Glomerular endothelial cell (primary cell): ENCODE measurements at places on chromosomes 11 and 22.

- DNase-seq = no peak
These were observed 180.7 kb downstream of the PGR start for GRCh38 chr11:100948936-100949335.

- DNase-seq = no peak
These were observed 17.3 kb upstream of the OOSP4B start for GRCh38 chr11:59999691-60000090.

DNA sequence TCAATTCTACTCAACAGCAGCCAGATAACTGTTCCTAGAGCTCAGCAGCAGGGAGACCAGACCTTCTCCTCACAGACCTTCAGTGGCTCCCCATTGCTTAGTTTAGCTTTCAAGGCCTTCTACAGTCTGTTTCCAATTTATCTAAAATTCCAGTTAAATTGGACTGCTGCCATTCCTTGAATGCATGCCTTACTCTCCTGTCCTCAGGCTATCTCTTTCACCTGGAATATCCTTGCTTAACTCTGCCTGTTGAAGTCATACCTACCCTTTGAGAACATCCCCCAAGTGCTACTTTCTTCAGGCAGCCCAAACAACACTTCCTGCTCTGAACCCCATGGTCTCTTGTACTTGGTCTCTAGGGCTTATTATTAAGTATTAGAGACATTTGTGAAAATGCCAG is 120.7 kb upstream of the TENM4 start:
- no peak for DNase-seq

DNA sequence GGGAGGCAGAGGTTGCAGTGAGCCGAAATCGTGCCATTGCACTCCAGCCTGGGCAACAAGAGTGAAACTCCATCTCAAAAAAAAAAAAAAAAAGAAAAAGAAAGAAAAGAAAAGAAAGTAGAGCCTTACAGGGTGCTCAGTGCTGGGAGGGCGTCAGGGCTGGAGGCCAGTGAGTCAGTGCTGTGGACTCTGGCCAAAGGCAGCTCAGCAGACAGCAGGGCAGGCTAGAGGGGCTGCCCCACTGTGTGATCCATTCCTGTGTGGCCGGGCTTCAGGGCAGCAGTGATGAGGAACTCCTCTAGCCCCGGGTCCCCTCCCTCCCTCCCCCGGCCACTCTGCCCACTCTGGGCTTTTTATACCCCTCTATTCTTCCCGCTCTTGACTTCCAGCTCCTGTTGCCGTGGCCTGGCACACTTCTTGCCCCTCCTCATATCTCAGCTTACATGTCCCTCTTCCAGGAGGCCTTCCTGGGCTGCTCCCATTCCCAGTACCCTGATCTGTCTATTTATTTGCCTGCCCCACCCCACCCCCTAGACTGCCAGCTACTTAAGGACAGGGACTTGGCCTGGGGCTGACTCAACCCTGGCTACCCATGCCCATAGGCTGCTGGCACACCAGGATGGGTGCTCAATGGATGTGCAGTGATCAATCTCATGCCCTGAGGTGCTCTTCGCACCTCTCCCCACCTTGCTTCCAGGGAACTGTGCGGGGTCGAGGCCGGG is 10.1 kb downstream of the SYT12 start:
- no peak for DNase-seq

- DNase-seq = no peak
These were observed 519.6 kb downstream of the NTM start for GRCh38 chr11:131889760-131890581.

DNA sequence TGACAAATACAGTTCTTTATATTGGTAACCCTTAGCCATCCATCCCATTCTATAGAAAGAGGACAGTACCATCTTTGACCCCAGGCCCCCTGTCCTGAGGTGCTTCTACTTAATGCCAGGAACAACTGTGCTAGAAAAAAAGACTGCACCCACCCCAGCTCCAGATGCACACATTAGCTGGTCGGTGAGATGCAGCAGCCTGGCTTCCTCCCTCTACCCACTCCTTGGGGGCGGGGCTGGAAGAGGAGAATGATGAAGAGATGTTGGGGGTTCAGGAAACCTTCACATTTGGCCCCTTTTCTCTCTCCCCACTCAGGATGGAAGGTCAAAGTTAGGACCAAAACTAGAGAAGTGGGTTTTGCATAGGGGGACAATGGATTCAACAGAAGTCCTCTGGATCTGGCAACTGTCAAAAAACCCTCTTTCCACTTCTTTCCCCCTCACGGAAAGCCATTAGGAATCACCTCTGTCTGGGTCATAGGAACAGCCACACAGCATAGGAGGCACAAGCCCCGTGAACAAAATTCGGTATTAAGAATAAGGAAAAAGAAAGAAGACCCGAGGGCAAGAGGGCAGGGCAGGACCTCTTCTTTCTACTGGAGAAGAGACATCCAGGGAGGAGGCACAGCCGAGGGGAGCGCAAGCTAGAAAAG is 755 bp downstream of the NRIP3 start:
- DNase-seq = no peak

DNA sequence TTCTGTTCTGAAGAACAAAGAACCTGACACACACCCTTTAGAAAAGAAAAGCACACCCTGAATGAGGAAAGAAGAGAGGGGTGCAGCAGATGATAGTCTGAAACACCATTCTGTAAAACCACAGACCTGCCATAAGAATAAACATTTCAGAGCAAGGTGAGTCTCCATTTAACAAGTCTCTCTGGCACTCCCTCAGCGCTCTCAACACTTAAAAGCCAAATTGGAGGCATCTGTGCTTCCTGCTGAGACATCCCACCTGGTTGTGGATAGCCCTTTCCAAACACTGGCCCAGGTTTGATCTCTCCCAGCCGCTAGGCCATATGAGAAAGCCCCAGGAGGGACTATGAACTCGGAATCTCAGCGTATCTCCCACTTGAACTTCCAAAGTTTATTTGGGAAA is 36.3 kb downstream of the ETS1 start:
- DNase-seq = no peak

GRCh38 chr11:132137981-132138313 is 767.5 kb downstream of the NTM start:
- no peak for DNase-seq

- no peak for DNase-seq
These were observed 64.7 kb downstream of the FCHSD2 start for GRCh38 chr11:73077454-73077853.

DNA sequence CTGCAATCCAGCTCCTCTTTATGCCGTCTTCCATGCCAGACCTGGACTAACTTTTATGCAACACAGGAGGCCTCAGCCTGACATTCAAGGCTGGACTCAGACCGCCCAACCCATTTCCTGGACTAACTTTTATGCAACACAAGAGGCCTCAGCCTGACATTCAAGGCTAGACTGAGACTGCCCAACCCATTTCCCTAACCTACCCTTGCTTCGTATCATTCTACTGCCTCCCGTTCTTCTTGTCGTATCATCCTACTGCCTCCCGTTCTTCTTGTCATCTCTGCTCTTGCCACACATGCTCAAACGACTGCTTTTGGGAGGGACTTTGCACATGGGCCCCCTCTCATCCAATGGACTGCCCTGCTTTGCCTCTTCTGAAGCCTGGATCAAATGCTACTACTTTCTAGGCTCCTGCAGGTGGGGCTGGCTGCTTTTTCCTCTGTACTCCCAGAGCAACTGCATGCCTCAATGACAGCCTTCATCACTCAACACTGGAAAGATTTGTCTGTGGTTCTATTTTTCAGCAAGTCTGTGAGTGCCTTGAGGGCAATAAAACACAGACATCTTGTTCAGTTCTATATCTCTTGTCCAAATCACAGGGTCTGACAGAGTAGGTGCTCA is 7.8 kb downstream of the TBC1D10A start:
- DNase-seq = no peak

DNA sequence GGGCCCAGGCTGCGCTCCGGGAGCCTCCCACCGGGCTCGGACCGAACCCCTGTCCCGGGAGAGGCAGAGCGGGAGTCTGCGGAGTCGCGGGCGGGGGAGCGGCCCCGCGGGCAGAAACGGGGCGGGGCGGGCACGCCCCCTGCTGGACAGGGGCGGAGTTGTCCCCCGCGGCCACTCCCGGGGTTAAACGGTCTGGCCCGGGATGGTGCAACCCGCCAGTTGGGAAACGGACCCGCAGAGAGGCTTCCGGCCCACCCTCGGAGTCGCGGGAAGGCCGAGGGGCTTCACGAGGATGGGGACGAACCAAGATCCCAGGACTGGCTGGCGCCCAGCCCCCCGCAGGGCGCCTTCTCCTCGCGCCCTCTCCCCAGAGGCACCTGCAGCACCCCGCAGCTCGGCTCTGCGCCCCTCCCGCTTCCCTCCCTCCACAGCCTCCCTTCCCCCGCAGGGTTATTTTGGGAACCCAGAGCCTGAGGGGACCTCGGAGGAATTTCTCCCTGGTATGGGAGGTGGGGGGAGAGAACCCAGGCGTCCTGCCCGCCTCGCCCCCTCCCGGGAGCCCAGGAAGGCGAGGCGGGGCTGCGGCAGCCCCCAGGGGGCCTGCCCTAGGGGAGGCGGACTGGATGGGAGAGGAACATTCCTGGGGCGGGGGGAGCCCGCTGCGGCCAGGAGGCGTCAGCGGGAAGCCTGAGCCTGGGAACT is 902 bp downstream of the RASGRP2 start:
- DNase-seq = no peak

- DNase-seq = no peak
These were observed 40.9 kb upstream of the SCUBE2 start for GRCh38 chr11:9132203-9132878.

DNA sequence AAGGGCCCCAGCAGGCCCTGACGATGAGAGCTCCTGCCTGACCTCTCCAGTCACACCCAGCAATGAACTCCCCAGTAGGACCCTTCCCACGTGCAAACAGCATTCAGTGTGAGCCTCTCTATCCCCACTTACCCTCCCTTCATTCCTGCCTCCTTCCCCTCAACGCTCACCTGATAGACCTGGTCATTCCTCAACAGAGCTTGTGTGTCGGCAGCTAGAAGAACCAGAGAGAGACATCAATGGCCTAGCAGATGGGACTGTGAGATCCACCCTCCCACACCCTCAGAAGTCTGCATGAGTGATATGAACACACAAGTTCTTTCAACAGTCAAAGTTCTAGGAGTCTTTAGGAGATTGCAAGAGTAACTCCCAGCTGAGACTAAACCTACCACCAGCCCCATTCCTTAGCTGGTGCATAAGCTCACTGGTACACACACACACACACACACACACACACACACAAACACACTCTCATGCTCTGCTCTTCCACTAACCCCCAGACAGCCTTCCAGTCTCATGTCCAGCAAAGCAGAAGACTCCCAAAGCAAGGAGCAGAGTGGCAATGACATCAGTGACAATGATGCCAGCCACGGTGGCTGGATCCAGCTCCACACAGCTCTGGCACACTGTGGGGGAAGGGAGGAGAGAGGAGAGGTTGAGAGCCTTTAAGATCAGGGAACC is 3.1 kb downstream of the CD3D start:
- DNase-seq = no peak

GRCh38 chr22:38034278-38034882 is 22.8 kb upstream of the PICK1 start:
- no peak for DNase-seq

- DNase-seq = no peak
These were observed 6.6 kb upstream of the ARAP1 start for GRCh38 chr11:72758690-72759389.

DNA sequence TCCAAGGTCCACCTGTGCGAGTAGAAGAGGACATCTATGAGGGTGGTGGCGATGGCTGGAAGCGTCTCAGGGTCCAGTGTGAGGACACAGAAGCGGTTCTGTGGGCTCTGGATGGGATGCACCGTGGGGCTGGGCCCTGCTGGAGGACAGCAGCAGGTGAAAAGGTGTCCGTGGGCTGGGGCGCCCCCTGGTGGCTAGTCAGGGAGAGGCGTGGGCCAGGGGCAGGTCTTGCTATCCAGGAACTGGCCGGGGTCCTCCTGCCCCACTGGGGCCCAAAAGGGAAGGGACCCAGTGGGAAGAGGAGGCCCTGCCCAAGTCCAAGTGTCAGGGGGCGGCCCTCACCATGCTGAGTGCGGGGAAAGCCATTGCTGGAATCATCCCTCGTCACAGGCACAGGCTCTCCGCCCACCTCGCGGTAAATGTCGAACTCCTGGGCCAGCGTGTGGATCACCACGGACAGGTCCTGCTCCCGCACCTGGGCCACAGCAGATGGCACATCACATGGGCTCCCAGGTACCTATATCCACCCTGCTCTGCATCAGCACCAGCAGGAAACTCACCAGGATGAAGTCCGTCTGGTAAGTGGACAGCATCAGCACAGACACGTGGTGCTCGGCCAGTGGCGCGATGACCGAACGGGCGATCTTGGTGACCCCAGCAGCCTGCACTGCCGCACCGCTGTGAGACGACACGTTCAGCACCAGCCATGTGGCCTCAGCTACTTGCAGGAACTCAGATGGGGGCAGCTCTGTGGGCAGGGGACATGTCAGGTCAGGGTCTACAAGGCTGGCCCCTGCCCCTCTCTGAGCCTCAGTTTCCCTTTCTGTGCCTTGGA is 2.3 kb downstream of the CASTOR1 start:
- DNase-seq = no peak

DNA sequence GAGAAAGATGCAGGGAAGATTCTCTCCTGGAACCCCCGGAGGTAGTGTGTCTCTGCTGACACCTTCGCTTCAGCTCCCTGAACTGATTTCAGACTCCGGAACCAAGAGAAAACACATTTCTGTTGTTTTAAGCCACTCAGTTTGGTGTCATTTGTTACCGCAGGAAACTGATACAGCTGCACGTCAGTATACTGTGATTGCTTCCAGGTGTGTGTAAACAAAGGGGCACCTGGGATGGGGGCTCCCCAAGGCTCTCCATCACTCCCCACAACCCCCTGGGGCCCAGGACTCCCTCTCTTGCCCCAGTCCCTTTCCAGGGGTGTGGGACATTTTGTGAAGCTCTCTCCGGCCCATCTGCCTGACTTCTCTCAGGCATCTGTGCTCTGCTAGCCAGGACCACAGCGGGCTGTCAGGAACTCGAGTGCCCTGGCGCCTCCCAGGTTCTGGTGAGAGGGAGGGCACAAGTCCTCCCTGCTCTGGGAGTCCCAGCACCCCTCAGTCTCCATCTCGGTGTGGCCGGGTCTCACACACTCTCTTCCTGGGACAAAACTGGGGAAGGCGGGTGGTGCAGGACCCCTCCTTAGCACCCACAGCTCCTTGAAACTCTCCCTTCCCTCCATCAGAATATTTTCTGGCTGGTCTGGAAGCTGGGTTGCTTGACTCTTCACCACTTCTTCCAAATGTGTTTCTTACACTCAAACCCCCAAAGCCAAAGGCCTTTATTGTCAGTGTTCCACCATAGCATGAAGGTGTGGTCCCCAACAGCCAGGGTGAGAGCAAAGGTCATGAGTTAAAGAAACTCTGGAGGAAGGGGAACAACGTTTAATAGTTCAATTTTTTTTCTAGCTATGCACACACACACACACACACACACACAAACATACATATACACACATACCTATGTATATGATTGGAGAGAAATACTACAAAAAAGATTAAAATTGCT is 35.0 kb upstream of the TSKU start:
- DNase-seq = no peak
